ENCODE measurements at places on chromosomes 6 and 20. TPM values are rescaled to one million over a fixed set of nuclear protein-coding genes. Genes with fewer than 3 reads are reported as not detected.

LGSN gene
- total RNA-seq = not detected

- DNase-seq = no peak
These were observed 677 bp upstream of the ZNF341 start for GRCh38 chr20:33730946-33731692.

- DNase-seq = no peak
These were observed 1361.8 kb upstream of the CITED2 start for GRCh38 chr6:140736231-140736630.

- DNase-seq = no peak
These were observed 21.1 kb downstream of the RPRD1B start for GRCh38 chr20:38054647-38055046.

GRCh38 chr6:146470091-146470770 is 73.4 kb upstream of the RAB32 start:
- no peak for DNase-seq

DNA sequence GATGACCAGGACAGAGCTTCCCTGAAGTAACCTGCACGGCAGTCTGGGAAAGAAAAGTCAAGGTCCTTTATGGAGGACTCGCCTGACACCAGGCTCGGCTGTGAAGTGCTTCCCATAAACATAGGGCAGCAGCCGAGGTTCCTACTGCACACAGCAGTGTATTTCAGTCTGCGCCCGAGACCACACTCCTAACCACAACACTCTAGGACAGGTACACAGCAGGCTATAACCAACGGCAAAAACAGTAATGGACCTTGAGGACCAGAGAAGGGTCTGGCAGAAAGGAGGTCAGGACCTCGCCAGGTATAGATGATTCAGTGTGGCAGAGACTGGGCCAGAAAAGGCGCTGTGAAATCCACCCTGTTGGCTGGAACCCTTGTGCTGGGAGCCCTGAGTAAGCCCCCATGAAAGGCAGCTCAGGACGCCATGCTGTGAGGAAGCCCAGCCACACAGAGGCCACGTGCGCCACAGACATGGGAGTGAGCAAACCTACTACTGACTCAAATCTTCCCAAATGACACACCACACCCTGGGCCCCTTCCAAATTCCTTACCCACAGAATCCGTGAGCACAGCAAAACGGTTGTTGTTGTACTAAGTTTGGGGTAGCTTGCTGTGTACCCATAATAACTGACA is 129.6 kb upstream of the CST7 start:
- DNase-seq = no peak

TRERF1 gene
- total RNA-seq = 20.3 TPM

RAET1L gene
- total RNA-seq = not detected

DNA sequence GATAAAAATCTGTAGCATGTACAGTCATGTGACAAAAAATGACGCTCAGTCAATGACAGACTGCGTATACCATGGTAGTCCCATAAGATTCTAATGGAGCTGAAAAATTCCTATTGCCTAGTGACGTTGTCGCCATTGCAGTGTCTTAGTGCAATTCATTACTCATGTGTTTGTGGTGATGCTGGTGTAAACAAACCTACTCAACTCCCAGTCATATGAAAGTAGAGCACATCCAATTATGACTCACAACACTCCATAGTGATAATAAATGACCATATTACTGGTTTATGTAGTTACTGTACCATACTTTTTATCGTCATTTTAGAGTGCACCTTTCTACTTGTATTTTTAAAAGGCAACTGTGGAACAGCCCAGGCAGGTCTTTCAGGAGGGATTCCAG is 45.0 kb downstream of the TFAP2A start:
- DNase-seq = no peak

GRCh38 chr6:36350082-36350481 is 13.4 kb upstream of the BNIP5 start:
- DNase-seq = no peak
